ENCODE measurements at places on chromosomes 2 and 18.

DNA sequence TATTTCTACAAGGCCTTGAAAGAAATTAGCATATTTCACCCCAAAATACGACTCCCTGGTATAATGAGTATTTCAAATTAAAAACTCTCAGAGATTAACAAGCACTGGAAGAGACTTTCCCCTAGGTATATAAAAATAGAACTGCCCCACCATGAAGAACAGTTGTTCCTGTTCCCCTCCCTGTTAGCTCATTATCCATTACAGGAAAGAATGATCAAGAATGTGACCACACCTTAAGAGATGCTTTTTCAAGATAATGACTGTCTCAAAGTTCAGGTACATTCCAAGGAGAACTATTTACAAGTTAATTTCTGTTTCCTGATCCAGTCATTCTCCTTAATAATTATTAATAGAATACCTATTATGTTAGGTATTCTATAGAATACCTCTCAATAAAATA, 1220.6 kb upstream of the CDH2 start:
- no peak for DNase-seq

- DNase-seq: no peak
Measured at GRCh38 chr2:172734711-172735581, 699 bp upstream of the RAPGEF4 start.

DNA sequence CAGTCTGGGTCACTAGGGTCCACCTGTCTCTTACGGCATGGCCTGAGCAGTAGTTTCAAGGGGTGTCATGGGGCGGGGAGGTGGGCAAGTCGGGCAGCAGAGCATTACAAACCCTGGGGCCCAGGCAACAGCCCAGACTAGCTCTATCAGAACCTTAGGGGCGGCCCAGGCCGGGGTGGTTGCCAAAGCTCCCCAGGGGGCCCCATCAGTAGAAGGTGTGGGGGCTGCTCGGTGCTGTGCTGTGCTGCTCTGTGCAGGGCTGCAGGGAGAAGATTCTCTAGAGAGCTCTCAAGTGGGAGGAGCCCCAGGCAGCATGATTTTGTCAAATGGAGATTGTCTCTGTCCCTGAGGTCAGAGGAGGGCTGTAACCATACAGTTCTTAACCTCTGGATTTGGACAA, 36.4 kb upstream of the SLC14A1 start:
- no peak for DNase-seq

DNA sequence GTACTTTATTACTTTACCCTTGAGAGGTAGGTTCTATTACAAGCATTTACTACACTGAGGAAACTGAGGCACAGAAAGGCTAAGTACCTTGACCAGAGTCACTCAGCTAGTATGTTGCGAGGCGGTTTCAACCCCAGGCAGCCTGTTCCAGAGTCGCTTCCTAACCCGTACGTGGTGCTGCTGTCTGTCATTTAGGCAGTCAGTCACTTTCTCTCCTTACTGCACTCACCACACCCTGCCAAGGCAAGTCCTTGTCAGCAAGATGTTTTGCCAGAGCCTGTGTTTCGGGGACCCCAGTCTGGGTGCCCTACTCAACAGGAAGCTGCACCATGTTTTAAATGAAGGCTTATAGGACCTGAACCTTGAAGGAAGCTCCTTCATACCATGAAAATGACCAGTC, 174.9 kb downstream of the TPGS2 start:
- DNase-seq: no peak

GRCh38 chr2:88561646-88562388, 65.4 kb downstream of the EIF2AK3 start:
- DNase-seq: no peak

DNA sequence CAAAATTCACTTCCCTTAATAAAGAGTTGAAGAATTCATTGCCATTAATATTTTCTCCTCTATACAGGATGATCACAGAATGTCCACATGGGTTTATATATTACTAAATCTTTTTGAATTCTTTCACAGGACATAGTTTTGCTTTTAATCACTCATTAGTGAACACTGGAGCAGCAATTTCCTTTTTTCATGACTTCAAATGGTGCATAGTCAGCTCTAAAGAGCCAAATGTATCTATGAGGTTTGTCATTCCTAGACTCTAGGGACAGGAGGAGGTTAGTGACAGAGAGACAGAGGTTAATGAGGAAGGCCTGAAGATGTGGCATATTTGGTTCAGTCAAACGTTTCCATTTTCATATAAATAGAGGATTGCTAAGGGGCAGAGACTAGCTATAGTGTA, 111.8 kb downstream of the FSHR start:
- no peak for DNase-seq

- DNase-seq: no peak
Measured at GRCh38 chr2:26982102-26982742, 11.8 kb downstream of the MAPRE3 start.

DNA sequence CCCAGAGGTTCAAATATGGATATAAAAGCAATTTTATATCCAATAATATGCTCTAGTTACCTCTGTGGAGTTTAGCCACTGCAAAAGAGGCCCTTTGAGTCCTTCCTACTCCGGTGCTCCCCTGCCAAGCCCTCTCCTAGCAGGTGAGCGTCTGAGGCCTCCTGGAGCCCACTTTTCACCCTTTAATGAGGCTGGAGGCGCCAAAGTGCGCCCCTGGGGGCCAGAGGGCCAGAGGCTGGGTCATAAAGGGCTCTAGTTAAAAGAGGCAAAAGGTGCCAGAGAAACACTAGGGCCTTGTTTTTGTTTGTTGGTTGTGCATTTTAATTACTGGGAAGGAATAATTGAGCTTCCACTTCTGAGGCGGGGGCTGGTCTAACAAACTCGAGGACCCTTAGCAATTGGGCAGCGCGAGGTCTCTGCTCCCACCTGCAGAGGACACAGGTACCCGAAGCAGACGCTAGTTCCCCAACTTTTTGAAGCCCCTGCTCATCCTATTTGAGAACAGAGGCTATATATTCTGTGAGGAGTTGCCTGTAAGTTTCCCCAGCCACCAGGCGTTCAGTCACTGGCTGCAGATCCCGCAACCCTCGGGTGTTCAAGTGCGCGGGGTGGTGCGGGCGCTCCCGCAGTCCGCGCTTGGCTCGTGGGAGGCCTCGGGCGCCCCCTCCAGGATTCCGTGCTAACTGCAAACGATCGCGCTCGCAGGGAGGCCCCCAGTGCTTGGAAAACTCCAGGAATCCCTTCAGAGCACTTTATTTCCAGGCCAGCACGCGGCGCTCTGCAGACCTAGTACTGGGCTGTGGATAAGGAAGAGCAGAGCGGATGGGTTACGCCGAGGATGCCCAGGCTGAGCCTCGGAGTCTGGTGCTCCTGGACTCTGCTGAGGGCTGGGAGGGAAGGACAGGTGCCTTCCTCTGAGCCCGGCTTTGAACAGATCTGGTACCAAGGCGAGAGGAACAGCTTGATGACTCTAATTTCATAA, 14.1 kb downstream of the MSGN1 start:
- DNase-seq: peak; percentile 50

DNA sequence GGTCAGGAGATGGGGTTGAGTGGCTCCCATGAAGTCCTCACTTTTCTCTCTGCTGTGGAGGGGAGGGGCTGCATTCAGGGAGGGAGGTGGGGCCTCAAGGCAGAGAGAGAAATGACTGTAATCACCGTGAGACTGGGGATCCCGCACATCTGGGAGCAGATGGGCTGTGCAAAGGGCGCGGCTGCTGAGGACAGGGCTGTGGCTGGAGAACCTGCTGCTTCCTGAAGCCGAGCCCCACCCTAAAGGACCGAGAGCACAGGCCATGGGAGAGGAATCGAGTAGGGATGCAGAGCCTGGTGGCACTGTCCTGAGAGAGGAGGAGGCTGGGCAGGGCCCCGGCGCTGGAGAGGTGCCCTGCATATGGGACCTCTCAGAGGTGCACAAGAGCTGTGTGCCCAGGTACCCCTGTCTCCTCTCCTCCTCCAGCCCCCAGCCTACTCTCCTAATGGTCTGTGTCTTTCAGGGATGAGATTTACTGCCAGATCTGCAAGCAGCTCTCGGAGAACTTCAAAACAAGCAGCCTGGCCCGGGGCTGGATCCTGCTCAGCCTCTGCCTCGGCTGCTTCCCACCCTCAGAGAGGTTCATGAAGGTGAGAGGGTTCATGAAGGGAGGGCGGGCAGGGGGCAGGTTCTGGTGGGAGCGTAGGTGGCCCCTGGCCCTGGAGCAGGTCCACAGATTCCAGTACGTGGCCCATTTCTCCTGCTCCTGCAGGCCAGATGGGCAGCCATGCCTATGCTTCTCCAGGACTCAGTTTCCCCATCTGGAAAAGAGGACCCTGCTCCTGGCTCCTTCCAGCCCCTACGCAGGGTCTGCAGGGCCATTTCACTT, 25.9 kb upstream of the GPR17 start:
- no peak for DNase-seq

GRCh38 chr2:88600038-88600465, 27.2 kb downstream of the EIF2AK3 start:
- peak; percentile 99 for DNase-seq

DNA sequence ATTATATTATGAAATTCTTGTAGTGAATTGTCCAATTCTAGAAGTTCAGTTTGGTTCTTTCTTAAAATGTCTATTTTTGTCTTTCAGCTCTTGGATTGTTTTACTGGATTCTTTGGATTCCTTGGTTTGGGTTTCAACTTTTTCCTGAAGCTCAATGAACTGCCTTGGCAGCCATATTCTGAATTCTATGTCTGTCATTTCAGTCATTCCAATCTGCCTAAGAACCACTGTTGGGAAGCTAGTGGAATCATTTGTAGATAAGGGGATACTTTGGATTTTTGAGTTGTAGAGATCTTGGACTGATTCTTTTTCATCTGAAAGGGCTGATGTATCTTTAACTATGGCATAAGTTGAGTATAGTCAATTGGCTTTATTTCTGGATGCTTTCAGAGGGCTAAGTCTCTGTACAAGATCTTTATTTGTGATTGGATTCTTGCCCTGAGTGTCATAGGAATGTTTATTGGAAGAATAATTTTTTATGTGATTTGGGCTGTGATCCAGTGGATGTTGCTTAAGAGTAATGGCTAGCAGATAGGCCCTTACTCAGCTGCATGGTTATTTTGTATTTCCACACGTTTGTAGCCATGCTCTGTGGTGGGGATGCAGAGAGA, 42.3 kb downstream of the SERPINB7 start:
- DNase-seq: no peak

DNA sequence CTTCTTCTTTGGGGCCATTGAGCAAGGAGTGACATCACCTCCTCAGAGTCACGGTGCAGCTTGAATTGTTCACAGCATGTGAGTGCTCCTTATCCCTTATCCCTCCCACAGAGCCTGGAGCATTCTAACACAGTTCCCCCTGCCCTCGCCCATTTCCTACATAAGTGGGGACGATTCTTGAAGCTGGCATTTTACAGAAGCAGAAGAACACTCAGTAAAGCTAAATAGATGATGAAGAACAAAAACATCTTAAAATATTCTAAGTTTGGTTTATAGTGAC, 135.8 kb upstream of the APCDD1 start:
- DNase-seq: no peak

DNA sequence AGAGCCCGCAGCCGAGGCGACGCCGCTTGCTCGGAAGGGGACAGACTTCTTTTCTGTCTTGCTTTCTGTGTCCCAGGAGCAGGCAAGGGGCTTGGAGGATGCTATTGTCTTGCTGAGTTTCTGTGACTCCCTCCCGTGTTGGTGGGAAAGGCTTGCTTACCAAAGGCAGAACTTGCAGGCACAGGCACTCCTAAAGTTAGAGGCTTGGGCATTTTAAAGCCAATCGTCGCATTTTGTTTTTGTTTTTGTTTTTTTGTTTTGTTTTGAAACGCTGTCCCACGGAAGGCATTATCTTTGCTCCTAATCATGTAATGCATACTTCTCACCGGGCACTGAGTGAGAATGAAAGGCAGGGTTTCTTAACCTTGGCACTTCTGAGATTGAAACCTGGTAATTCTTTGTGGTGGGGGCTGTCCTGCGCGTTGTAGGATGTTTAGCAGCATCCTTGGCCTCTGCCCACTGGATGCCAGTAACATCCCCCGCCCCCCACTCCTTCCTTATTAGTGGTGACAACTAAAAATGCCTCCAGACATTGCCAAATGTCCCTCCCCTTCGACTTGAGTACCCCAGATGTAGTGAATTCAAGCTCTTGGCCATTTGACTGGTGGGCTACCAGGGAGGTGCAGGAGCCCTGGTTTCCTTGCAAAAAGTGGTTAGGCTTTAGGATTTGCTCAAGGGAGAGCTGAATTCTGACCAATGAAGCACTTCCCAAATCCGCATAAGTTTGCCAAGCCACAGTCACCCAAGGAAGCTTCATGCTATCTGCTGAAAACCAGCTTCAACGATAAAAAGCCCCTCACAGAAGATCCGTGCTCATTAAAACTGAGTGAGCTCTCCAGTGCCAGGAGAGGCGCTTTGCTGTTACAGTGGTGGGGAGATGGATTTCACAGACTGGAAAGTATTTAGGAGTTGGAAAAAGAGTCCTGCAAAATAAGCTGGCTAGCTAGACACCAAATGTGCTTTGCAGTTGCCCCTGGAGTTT, 1.2 kb downstream of the ANTXR1 start:
- no peak for DNase-seq

GRCh38 chr18:10463096-10463495, 8.7 kb downstream of the APCDD1 start:
- no peak for DNase-seq

GRCh38 chr2:8171608-8172007, 510.2 kb upstream of the ID2 start:
- no peak for DNase-seq
